ENCODE measurements at places on chromosomes 13 and 19.

DNA sequence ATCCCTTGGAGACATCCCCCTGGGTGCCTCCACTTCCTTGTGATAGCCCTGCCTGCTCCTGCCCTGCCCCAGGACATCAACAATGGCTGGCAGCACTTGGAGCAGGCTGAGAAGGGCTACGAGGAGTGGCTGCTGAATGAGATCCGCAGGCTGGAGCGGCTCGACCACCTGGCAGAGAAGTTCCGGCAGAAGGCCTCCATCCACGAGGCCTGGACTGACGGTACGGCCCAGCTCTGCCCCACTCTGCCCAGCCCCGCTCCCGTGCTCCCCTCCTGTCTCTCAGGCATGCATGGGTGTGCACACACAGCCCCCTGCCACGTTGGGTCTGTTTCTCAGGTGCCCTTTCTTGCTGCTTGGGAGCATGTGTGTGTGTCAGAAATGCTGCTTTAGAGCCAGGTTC is 26.4 kb downstream of the CAPN12 start:
- no peak overlapping the region for H3K4me3 ChIP-seq
- peaks cover 2% of the 10 kb centered on the region for H3K27me3 ChIP-seq

GRCh38 chr19:17125062-17125727 is 49.6 kb downstream of the MYO9B start:
- no peak overlapping the region for H3K27ac ChIP-seq
- peaks cover 3% of the 10 kb centered on the region for H3K36me3 ChIP-seq
- no peaks in the 10 kb centered on the region for H3K27me3 ChIP-seq

DNA sequence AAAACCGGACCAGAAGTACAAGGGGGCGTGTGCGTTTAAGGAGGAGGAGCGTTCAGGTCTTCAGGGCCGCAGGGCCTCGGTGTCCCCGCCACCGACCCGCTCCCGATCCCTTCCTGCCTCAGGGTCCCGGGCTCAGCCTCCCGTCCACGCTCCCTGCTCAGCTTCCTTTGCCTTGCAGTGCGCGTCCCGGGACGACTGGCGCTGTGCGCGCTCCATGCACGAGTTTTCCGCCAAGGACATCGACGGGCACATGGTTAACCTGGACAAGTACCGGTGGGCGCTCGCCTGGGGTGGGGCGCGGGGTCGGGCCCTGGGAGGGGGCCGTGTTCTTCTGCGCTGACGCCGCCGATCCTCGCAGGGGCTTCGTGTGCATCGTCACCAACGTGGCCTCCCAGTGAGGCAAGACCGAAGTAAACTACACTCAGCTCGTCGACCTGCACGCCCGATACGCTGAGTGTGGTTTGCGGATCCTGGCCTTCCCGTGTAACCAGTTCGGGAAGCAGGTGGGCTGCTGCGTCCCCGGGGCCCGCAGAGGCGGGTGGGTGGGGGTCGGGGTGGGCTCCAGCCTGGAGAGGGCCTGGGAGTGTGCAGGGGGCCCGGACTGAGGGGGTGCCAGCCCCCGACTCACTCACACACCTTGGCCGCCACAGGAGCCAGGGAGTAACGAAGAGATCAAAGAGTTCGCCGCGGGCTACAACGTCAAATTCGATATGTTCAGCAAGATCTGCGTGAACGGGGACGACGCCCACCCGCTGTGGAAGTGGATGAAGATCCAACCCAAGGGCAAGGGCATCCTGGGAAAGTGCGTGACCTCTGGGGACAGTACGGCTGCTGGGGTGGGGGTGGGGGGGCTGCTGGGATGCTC is 1.4 kb downstream of the GPX4 start:
- H3K36me3 ChIP-seq: no peaks in the 10 kb centered on the region
- H3K4me1 ChIP-seq: peaks cover 14% of the 10 kb centered on the region
- no peaks in the 10 kb centered on the region for H3K27me3 ChIP-seq
- H3K27ac ChIP-seq: peak overlapping the region; percentile 27
- peak overlapping the region; percentile 84 for H3K4me3 ChIP-seq

DNA sequence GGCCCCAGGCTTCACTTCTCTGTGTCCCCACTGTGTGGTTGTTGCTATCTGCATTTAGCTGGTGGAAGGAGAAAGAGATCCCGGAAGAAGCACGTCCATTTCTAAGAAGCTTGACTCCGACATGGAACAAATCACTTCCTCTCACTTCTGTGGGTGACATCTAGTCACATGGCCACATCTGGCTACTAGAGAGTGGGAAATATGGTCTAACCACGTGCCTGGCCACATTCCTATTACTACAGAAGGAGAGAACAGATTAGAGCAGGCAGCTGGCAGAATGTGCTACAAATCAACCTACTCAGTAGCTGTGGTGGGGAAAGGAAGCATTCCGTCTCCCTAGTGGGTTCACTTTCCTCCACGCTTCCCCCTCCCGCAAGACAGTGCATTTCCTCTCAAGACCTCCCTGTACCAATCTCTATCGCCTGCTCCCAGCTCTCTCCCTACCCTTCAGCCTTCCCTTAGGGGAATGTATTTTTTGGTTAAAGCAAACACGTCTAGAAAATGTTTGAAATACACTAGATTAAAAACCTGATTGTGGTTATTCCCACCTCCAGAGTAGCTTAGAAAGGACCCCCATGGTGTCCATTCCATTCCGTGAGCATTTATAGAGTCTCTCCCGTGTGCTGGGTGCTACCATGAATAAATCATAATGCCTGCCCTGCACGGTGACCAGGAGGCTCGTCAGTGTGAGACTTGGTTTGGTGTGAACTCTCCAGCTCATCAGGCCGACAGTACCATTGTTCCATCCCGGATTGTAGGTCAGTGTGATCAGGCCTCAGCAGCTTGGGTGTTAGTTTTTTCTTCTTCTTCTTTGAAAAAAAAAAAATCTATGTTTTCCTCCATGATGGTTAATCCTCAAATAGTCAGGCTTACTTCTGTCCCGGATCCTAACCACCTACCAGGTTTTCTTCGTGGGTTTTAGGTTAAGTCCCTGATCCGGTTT is 8.0 kb upstream of the AMER2 start:
- DNase-seq: no peak
- peaks cover 12% of the 10 kb centered on the region for H3K27me3 ChIP-seq
- H3K4me3 ChIP-seq: no peak overlapping the region
- no peaks in the 10 kb centered on the region for H3K36me3 ChIP-seq

DNA sequence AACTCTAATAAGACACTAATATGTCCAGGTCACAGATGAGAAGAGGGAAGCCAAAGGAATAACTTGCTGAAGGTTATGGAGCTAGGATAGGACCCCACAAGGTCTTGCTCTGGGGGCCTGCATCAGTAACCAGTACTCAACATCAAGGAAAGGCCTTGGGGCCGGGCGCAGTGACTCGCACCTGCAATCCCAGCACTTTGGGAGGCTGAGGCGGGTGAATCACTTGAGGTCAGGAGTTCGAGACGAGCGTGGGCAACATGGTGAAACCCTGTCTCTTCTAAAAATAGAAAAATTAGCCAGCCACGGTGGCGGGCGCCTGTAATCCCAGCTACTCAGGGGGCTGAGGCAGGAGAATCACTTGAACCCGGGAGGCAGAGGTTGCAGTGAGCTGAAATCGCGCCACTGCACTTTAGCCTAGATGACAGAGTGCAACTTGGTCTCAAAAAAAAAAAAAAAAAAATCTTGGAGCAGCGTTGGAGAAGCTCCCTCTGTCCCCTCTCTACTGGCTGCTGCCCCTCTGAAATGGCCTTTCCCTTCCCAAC is 1.8 kb downstream of the LONP1 start:
- no peaks in the 10 kb centered on the region for H3K36me3 ChIP-seq
- H3K27me3 ChIP-seq: no peaks in the 10 kb centered on the region
- H3K27ac ChIP-seq: no peak overlapping the region
- DNase-seq: no peak
- H3K4me1 ChIP-seq: peaks cover 13% of the 10 kb centered on the region

GRCh38 chr19:32642771-32643170 is 32.2 kb downstream of the ANKRD27 start:
- no peak for DNase-seq
- H3K27me3 ChIP-seq: no peaks in the 10 kb centered on the region
- H3K4me1 ChIP-seq: no peaks in the 10 kb centered on the region
- H3K27ac ChIP-seq: no peak overlapping the region
- peaks cover 9% of the 10 kb centered on the region for H3K36me3 ChIP-seq
- no peak overlapping the region for H3K4me3 ChIP-seq
